ENCODE measurements at places on chromosomes 1 and 21. TPM values are rescaled to one million over a fixed set of nuclear protein-coding genes. Genes with fewer than 3 reads are reported as not detected.

GJA4 gene
- not detected for total RNA-seq

FNDC10 gene
- 0.86 TPM for total RNA-seq

TBX19 gene
- total RNA-seq, result 0.29 TPM

RGS8 gene
- total RNA-seq, result not detected

NASP gene
- 54.8 TPM for total RNA-seq

ZNF593OS gene
- total RNA-seq, result 0.29 TPM

BATF3 gene
- total RNA-seq, result 0.35 TPM

TCHH gene
- not detected for total RNA-seq

S100A7 gene
- total RNA-seq, result not detected

SPAG17 gene
- total RNA-seq, result not detected

CDCA8 gene
- total RNA-seq, result 23.4 TPM

FMN2 gene
- 5.2 TPM for total RNA-seq

C1orf52 gene
- 19.5 TPM for total RNA-seq

TMEM269 gene
- under 0.01 TPM for total RNA-seq

CFHR3 gene
- not detected for total RNA-seq

PEX10 gene
- total RNA-seq, result 29.4 TPM

MAGI3 gene
- total RNA-seq, result 3.4 TPM

KRTAP19-3 gene
- not detected for total RNA-seq

CD5L gene
- total RNA-seq, result not detected

AADACL3 gene
- total RNA-seq, result not detected

CLCA2 gene
- total RNA-seq, result not detected

TMEM39B gene
- 7.8 TPM for total RNA-seq

RCSD1 gene
- total RNA-seq, result 0.29 TPM

RUNX3 gene
- total RNA-seq, result not detected

S100B gene
- total RNA-seq, result not detected

VHLL gene
- not detected for total RNA-seq

LIPI gene
- total RNA-seq, result not detected

EPS8L3 gene
- not detected for total RNA-seq
